ENCODE measurements at places on chromosomes 6 and 20.

DNA sequence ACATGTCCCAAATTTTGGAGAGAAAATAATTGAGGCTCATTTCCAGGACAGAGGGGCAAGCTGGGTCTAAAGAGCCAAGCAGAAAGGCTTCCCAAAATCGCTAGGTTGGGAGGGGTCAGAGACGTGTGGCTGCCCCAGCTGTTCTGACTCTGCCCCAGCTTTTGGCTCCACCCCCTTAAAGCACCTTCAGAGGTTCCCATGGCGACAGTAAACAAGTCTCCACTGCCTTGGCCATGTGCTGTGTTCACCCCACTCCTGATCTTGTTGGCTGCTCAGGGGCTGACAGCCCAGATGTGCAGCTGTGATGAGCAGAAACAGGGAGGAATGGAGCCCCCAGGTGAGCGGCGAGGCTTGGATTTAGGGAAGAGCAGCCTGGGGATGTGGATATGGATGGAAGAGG, 72.8 kb upstream of the SPTLC3 start:
- no peak for DNase-seq

DNA sequence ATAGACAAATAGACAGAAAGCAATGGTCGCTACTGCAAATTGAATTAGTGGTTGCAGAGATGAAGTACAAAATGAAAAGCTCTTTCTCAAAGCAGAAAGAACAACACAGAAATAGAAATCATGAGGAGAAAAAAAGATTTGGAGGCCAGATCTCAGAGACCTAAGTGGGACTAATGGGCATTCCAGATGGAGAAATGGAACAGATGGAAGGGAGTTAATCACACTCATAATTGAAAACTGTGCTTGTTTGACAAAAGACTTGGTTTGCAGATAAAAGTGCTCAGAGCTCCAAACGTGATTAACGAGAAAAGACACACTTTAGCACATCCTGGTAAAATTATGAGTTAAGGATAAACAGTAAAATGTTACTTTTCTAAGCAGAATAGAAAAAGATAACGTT, 58.1 kb upstream of the SNRPB2 start:
- DNase-seq, result no peak

- DNase-seq, result no peak
Observed at GRCh38 chr6:139380168-139380567, 5.7 kb upstream of the CITED2 start.

GRCh38 chr6:140018588-140018987, 644.1 kb upstream of the CITED2 start:
- DNase-seq, result no peak

DNA sequence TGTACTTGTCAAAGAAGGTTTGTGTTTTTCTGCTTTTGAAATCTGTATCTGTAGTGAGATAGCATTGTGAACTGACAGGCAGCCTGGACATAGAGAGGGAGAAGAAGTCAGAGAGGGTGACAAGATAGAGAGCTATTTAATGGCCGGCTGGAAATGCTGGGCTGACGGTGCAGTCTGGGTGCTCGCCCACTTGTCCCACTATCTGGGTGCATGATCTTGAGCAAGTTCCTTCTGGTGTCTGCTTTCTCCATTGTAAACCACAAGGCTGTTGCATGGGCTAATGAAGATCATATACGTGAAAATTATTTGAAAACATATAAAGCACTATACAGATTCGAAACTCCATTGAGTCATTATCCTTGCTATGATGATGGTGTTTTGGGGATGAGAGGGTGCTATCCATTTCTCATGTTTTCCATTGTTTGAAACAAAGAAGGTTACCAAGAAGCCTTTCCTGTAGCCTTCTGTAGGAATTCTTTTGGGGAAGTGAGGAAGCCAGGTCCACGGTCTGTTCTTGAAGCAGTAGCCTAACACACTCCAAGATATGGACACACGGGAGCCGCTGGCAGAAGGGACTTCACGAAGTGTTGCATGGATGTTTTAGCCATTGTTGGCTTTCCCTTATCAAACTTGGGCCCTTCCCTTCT, 18.4 kb downstream of the CD83 start:
- DNase-seq, result no peak

- no peak for DNase-seq
Observed at GRCh38 chr6:166032366-166033200, 135.1 kb downstream of the TBXT start.

- DNase-seq, result no peak
Observed at GRCh38 chr6:11460837-11461661, 76.5 kb upstream of the TMEM170B start.

- DNase-seq, result no peak
Observed at GRCh38 chr6:119627908-119628669, 278.5 kb upstream of the MAN1A1 start.

DNA sequence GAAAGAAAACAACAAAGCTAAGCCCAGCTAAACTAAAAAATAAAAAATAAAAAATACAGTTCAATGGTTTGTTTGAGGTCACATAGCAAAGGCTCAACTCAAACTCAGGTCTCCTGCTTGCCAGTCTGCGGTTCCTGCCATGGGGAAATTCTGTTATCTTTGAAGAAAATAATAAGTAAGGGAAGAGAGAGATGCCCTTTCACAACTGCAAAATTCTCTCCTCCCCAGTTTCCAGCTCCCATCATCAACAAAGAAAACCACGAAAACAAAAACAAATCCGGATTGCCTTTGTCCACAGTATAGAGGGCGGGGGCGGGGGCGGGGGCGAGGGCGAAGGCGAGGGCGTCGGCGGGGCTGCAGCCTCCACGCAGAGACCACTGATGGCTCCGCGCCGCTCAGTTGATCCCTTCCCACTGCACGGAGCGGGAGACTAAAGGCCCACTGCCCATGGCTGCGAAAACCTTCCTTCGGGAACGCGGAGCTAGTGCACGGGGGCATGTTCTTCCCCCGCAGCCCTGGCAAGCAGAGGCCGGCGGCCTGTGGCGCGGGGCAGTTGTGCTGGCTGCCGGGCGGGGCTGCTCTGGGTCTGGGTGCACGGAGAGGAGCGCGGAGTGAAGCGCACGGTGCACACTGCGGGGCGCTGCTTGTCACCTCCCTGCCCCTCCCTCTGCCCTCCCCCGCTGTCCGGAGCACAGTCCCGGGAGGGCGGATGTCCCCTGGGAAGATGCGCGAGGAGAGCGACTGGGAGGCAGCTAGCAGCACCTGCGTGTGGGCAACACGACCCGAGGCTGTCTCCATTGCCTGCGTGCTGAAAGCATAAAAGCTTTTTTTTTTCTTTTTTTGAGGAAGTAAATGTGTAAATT, 54.1 kb upstream of the TPD52L1 start:
- peak; percentile 24 for DNase-seq

- peak; percentile 17 for DNase-seq
Observed at GRCh38 chr6:43702534-43703440, 15.2 kb upstream of the MRPS18A start.

GRCh38 chr6:107444277-107444676, 15.1 kb downstream of the PDSS2 start:
- DNase-seq, result no peak

GRCh38 chr6:14499841-14500240, 382.3 kb downstream of the CD83 start:
- DNase-seq, result no peak

DNA sequence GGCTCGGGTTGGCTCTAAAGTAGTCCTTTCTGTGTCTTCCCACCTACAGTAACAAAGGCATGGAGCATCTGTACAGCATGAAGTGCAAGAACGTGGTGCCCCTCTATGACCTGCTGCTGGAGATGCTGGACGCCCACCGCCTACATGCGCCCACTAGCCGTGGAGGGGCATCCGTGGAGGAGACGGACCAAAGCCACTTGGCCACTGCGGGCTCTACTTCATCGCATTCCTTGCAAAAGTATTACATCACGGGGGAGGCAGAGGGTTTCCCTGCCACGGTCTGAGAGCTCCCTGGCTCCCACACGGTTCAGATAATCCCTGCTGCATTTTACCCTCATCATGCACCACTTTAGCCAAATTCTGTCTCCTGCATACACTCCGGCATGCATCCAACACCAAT, 291.2 kb downstream of the ESR1 start:
- DNase-seq, result no peak

- no peak for DNase-seq
Observed at GRCh38 chr6:170160628-170161611, 130.0 kb downstream of the DLL1 start.

GRCh38 chr6:82878812-82879211, 186.8 kb downstream of the UBE3D start:
- no peak for DNase-seq

GRCh38 chr6:123393331-123393730, 243.4 kb downstream of the TRDN start:
- no peak for DNase-seq

DNA sequence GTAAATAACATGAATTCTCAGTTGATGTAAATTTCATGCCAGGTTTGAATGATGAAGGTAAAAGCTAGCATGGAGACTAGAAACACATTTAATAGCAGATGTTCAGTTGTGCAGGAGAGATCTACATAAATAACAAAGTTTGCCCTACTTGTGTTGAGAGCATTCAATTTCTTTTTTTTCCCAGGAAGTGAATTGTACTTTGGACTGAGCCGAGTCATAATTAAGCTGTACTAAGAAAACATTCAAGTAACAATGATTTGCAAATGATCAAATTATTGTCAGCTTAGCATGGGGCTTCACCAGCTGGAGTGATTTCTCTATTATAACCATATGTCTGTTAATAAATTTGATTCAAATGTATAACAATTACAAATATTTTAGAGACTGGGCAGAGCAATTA, 893.5 kb upstream of the MAP3K7 start:
- DNase-seq, result no peak

- no peak for DNase-seq
Observed at GRCh38 chr6:35216851-35217811, 3.4 kb downstream of the SCUBE3 start.

- DNase-seq, result no peak
Observed at GRCh38 chr6:6696867-6697531, 108.5 kb downstream of the LY86 start.

DNA sequence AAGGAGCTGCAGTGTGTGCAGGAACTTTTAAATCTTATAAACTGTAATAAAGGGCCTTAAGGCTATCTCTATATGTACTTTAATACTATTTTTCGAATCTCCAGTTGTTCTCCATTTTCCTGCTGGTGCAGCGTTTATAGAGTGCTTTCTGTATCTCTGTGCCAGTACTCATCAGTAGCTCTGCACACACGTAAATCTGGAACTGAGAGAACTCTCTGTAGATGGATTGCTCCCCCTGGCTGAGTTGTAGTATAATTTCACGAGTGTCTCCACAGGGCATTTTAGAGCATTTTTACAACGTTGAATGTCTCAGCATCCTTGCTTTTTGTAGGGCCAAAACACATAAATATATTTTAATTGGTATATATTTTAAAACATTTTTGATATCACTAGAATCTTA, 256.5 kb downstream of the TRDN start:
- no peak for DNase-seq

DNA sequence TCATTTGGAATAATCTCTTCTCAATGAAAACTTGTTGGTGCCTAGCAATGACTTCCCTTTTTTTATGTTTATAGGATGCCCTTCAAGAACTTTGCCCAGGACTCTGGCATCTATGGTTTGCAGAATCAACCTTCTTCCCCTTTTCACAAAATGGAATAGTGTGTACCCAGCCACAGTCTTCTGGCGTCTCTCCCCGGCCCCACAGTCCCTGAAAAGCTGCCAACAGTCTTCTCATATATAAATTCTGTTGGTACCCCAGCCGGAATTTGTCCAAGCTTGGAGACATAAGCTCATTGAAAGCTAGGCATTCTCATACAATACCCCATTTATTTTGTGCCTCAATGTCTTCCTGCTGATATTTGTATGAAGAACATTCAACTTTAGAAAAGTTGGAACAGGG, 26.4 kb upstream of the MCM3 start:
- DNase-seq, result no peak

DNA sequence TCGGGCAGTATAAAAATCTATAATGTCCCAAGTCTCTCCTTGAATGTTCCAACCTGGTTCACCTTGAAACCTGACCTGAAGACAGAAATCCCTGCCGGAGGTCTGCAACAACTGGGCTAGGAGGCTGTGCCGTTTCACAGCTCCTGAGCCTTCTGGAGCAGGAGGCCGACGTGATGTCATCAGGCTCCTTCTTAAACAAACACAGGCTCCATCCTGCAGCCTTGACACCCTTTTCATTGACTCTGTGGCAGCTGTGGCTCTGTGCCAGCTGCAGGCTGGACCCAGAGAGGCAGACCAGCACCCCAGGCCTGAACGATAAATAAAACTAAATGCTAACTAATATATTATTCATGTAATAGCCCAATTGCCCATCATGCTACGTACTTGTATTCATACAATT, 483.9 kb downstream of the CD83 start:
- no peak for DNase-seq

- DNase-seq, result no peak
Observed at GRCh38 chr6:12383448-12383847, 93.3 kb downstream of the EDN1 start.

DNA sequence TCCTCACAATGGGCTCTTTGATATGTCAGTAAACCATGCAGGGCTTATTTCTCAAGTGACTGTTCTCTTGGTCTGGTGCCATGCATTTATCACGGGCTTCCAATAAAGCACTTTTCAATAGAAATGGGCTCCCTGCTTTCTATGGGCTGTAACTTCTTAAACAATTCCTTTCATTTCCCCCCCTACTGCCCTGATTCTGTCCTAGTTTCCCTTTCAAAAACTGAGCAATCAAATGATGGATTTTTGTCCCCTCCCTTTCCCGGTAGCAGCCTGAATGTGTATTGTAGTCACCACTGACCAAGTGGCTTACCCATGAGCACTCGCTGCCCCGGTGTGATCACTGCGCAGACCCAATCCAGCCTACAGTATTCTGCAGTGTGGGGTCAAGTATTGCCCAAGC, 13.9 kb downstream of the RPS10 start:
- no peak for DNase-seq

GRCh38 chr6:157518397-157519250, 137.6 kb downstream of the ZDHHC14 start:
- DNase-seq, result no peak

DNA sequence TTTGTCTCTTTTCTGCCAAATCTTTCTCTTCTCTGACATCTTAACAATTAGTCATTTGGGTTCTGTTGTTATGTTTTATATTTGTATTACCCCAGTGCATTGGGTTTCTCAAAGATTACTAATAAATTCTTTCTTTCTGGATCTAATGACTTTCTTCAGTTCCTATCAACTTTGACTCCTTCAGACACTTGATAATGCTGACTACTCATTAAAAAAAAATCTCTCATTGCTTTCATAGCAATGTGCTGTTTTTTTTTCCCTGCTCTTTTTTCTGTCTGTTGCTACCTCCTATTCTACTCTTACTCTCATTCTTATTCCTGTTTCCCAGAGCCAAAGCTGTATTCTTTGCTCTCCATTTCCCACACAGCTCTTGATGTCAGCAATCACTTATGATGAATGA, 81.3 kb upstream of the MAP3K7 start:
- no peak for DNase-seq

Measured in CD4-positive, alpha-beta T cell treated with Interleukin-12 subunit alpha and Interleukin-12 subunit beta, for 1 hour (primary cell).